NCI-H526 (cell line): ENCODE measurements at places on chromosomes 16 and 17.

DNA sequence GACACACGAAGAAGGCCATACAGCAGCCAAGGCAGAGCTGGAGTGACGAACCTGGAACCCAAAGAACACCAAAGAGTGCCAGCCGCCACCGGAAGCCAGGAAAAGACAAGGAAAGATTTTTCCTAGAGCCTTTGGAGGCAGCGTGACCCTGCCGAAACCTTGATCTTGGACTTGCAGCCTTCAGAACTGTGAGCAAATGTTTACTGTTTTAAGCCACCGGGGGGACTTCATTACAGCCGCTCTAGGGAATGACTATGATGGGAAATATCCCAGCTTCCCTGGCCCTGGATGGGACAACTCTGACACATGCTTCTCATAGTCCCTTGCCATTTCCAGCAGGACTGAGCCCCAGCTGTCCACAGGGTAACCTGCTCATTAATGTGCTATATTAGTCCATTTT lies 270.6 kb downstream of the HAPSTR1 start:
- no peak for DNase-seq

- DNase-seq = peak; percentile 51
Observed at GRCh38 chr17:50355701-50356341, 9.9 kb downstream of the XYLT2 start.

DNA sequence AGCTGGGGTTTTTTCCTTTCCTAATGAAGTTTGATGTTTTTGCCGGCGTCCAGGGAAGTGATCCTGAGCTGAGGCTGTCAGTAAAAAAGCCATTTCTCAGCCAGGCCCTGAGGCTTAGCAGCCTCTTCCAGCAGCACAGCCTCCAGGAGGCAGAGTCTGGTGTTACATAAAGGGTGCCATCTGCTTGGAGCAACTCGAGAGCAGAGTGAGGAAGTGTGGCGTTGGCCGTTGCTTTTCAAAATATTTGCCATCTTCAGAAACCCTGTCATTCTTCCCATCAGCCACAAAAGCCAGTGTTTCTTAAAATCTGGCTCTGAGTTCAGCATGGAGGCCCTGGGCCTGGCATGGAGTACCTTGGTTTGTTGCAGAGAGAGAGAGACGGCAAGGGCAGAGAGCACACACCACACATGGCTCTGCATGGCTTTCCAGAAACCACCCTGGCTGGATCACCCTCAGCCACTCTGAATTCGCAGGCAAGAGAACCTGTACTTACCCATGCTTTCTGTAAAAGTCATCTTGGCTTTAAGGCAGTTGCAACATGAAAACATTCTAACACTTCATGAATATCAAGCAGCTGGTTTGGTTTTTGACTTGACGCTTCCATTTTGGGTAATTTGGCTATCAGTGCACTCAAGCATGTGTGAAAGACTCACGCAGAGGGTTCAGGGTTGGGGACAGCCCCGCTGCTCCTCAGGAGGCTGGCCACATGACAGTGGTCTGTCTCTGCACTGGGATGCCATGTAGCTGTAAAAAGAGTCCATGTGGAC lies 21.0 kb downstream of the PMM2 start:
- no peak for DNase-seq

DNA sequence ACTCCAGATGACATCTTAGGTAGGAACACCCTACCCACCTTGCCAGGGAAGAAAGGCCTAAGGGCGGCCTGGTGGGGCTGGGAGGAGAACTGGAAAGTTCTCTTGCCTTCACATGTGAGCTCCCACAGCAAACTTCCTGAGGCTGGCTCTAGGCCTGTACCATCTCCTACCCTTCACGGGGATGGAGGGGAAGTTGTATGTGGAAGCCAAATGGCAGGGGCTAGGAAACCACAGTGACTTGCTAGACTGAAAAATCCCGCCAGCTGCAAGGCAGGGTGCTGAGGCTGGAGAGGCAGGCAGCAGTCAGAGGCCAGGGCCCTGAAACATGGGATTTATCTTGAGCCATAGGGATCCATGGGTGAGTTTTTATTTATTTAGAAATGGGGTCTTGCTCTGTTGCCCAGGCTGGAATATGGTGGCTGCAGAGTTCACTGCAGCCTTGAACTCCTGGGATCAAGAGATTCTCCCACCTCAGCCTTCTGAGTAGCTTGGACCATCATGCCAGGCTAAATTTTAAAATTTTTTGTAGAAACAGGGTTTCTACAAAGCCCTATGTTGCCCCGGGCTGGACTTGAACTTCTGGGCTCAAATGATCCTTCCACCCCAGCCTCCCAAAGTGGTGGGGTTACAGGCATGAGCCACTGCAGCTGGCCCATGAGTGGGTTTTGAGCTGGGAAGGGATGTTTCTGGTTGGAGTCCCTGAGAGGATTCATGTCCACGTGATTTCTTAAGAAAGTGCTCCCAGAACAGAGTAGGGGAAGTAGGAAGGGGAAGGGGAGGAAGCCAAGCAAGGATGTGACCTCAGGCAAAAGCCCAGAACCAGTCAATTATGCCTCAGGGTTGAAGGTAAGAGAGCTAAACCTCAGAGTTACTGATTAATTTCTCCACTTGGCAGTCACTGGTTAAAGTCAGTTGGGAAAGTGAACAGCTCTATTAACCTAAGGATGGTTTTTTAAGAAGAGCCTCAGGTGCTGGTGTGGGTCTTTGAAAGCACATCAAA lies 4.0 kb upstream of the KAT8 start:
- DNase-seq = no peak
